Kidney (tissue), 22 donors: ENCODE measurements at places on chromosomes 4 and X. TPM values are rescaled to one million over a fixed set of nuclear protein-coding genes. Genes with fewer than 3 reads are reported as not detected.

- no peaks in the 10 kb centered on the region for H3K36me3 ChIP-seq
- no peaks in the 10 kb centered on the region for H3K4me1 ChIP-seq
- H3K27ac ChIP-seq = no peak overlapping the region
- DNase-seq = no peak
- H3K4me3 ChIP-seq = no peak overlapping the region
These were observed 36.4 kb upstream of the RBM41 start for GRCh38 chrX:107154787-107155620.

DNA sequence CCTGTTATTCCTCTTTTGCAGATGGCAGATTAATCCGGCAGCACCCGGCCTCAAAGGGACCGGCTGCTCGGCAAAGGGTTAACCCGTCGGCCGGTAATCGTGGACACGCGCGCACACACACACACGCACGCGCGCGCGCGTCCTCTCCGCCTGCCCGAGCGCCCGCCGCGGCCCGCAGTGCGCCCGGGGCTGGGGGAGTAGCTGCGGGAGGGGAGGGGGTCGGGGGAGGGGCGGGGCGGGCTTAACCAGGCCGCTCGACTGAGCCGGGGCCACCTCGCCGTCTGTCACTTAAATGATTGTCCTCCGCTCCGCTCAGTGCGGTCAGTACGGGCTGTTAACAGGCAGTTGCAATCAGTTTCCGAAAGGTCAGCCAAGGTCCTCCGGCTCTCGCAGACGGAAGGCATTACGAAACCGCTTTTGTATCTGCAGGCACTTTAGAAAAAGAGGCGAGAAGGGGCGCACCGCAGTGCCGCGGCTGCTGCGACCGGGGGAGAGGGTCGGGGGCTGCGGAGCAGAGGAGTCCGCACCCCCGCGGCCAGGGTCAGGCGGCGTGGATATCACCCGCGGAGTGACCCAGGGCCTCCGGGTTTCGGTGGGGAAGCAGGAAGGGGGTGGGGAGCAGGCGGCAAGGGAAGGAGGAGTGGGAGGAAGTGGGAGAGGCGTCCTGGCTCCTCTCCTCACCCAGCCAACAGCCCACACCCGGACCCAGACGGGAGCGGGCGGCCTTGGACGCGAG lies 57.3 kb upstream of the BCOR start:
- H3K4me3 ChIP-seq = peak overlapping the region; percentile 6
- peak; percentile 74 for DNase-seq
- no peaks in the 10 kb centered on the region for H3K36me3 ChIP-seq
- peaks cover 6% of the 10 kb centered on the region for H3K27me3 ChIP-seq
- peaks cover 3% of the 10 kb centered on the region for H3K4me1 ChIP-seq
- peak overlapping the region; percentile 72 for H3K27ac ChIP-seq

DNA sequence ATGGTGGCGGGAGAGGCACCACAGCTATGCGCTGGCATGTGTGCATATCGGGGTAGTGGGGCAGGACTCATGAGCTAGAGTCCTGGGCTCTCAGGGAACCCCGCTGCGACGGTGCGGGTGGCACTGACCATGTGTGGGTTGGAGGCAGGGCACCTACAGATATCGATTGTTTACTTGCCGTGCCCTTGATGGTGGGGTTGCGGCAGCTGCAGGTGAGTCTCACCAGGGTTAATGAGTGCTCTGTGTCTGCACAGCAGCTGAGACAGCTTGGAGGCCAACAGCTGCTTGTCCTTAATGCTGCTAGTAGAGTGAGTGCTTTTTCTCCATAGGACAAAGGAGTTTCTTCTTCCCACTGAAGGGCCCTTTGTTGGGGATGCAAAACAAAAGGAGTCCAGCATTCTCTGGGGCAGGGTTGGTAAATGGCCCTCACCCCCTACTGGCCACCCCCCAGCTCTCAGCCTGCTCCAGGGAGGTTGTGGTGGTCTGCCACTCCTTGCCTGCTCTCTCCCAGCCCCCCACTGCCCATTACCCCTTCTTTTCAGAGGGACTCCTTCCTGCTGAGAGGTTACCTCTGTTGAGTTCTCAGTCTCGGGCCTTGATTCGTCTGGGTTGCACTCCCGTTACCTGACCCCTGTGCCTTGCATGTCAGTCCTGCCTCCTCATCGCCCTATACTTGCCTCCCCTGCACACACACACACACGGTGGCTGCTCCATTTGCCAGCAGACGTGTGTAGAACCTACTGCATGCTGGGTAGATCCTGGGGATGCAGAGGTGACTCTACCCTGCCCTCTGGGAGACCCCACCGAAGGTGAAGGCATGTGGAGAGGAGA lies 52.8 kb downstream of the TBC1D14 start:
- H3K27me3 ChIP-seq = no peaks in the 10 kb centered on the region
- H3K4me3 ChIP-seq = no peak overlapping the region
- H3K4me1 ChIP-seq = peaks cover 28% of the 10 kb centered on the region
- no peaks in the 10 kb centered on the region for H3K36me3 ChIP-seq
- DNase-seq = no peak

- no peak for DNase-seq
- no peak overlapping the region for H3K4me3 ChIP-seq
- no peaks in the 10 kb centered on the region for H3K36me3 ChIP-seq
- H3K27ac ChIP-seq = no peak overlapping the region
- no peaks in the 10 kb centered on the region for H3K4me1 ChIP-seq
These were observed 405.0 kb upstream of the MAGEB18 start for GRCh38 chrX:25733148-25733547.

DNA sequence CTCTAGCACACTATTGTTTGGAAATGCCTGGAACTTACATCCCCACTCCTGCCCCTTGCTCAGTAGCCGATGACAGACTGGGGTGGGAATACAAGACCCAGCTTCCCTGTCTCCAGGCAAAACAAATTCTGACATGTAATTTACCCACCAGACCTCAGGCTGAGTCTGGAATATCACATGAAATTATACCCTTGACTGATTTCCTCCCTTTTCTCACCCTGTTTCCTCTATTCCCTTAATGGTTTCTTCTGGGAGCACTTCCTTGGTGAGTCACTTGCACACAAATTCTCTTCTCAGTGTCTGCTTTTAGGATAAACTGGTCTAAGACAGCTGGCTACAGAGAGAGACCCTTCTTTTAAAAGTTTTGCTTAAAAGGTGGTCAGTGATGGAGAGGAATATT lies 65.8 kb upstream of the DIPK2B start:
- no peak overlapping the region for H3K27ac ChIP-seq
- H3K4me3 ChIP-seq = no peak overlapping the region
- peak; percentile 1 for DNase-seq
- no peaks in the 10 kb centered on the region for H3K4me1 ChIP-seq
- no peaks in the 10 kb centered on the region for H3K27me3 ChIP-seq
- H3K36me3 ChIP-seq = no peaks in the 10 kb centered on the region

DNA sequence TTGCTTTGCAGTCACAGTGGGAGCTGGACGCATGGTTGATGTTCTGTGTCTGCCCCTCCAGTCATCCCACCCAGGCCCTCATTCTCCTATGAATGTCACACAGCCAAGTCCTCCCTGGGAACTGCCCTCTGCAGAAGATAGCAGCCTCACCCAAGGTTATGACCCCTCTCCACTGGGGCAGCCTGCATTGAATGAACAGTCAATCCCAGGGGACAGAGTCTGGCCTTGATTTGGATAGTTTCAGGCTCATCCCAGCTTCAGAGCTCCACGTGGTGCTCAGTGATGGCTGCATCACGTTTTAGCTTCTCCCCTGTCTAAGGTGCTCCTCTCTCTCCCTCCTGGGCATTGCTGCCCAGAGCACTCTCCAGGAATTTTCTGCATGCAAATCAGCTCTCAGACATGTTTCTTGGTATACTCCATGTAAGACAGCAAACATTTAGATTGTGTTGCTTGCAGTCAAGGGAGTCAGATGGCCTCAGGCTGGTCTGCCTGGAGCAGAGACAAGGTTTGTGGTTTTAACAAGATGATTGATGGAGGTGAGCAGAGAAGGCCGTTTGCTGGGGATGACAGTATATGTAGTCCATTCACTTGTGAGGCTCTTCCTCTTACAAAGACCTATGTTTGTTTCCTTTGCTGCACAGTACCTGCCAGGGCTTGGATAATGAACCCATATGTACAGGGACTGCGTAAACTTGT lies 56.1 kb upstream of the MSX1 start:
- no peak for DNase-seq
- no peak overlapping the region for H3K4me3 ChIP-seq
- no peak overlapping the region for H3K27ac ChIP-seq
- no peaks in the 10 kb centered on the region for H3K4me1 ChIP-seq
- H3K27me3 ChIP-seq = no peaks in the 10 kb centered on the region
- no peaks in the 10 kb centered on the region for H3K36me3 ChIP-seq

DNA sequence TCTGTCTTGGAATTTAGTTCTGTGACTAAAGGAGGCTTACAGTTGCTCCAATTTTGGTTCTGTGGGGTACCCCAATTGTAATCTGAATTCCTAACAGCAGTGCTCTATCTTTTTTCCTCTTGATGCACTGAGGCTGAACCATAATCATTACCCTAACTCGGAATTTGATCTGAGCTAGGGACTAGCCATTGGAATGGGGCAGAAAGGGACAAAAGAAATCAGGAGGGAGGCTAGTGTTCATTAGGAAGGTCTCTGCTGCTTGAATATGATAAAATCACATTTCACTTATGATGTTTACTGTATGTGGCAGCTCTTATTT lies 2.7 kb downstream of the KLF3 start:
- H3K27ac ChIP-seq = peak overlapping the region; percentile 97
- H3K4me1 ChIP-seq = peaks cover 48% of the 10 kb centered on the region
- H3K36me3 ChIP-seq = no peaks in the 10 kb centered on the region
- no peak for DNase-seq
- H3K27me3 ChIP-seq = no peaks in the 10 kb centered on the region
- peak overlapping the region; percentile 84 for H3K4me3 ChIP-seq

GRCh38 chr4:184437565-184438265 lies 36.6 kb downstream of the IRF2 start:
- no peak overlapping the region for H3K27ac ChIP-seq
- H3K4me1 ChIP-seq = no peaks in the 10 kb centered on the region
- no peak for DNase-seq
- H3K4me3 ChIP-seq = no peak overlapping the region
- H3K36me3 ChIP-seq = no peaks in the 10 kb centered on the region
- no peaks in the 10 kb centered on the region for H3K27me3 ChIP-seq

The PCDH10 gene
- 5.5 TPM for total RNA-seq

The GPR119 gene
- not detected for total RNA-seq

The ANK2 gene
- total RNA-seq = 21.1 TPM

The RRAGB gene
- total RNA-seq = 23.7 TPM

The CD40LG gene
- total RNA-seq = 0.85 TPM

The ADH1A gene
- total RNA-seq = 0.85 TPM
